Stimulated activated CD4-positive, alpha-beta T cell treated with anti-CD3 and anti-CD28 coated beads, Interleukin-15, amount 100 ng/mL, for 24 hours (primary cell): ENCODE measurements at places on chromosomes 7 and 10.

GRCh38 chr10:131694168-131694780 is 206.5 kb upstream of the PPP2R2D start:
- no peak for DNase-seq

DNA sequence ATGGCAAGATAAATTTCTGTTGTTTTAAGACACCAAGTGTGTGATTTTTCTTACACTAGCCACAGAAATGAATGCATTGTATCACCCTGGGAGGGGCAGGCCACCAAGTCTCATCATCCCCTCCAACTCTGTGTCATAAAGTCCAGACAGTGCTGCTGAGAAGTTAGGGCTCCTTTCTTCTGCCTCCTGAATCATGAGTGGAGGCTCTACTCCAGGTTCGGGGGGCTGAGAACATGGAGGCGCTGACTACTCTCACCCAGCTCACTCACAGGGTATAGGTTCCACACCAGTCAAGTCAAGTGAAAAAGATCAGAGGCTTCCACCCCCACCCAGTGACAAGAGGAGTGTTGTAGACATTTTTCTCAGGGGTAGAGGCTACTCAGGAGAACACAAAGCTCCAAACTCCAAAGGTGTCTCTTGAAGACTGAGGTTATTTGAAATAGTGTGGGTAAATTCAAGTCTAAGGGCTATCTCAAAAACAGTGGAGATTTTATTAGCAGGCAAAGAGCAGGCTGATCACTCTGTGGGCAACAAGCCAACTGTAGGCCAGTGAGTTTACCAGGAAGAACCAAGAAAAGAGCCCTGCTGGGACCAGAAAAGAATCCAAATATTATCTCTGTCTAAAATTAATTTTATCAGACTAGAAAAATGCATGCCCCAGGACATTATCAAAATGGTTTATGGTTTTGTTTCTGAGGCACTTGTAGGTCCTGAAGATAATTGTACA is 118.6 kb upstream of the RET start:
- DNase-seq, result no peak

DNA sequence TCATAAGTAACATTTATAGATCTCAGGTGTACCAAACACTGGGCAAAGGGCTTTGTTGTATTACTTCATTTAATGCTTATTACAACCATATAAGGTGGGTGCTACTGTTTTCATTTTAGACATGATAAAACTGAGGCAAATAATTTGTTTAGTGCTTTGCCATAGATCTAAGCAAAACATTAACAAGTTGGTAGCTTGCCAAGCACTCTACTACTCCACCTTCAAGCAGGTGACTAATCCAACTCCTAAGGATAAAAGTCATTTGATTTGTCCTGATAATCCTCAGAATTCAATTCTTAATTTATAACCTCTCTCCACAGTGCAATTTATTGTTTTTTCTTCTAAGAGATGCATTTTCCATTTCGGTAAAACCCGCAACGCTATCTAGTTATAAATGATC is 646.4 kb downstream of the GRM8 start:
- DNase-seq, result no peak

DNA sequence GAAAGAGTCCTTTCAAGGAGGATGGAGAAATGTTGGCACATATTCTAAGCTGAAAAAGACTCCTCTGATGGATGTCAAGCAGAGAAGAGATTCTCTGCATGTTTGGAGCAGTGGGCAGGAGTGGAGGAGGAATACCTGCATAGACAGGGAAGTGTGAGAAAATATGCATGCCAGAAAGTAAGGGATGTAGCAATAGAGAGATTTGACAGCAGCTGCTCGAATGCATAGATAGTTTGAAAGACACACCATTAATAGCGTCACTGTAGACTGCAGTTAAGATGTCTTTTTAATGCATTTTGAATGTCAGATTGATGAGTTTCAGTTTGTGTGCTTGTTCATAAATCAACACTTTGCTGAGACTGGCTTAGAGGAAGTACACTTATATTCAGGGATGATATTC is 169.9 kb upstream of the POT1 start:
- DNase-seq, result no peak

DNA sequence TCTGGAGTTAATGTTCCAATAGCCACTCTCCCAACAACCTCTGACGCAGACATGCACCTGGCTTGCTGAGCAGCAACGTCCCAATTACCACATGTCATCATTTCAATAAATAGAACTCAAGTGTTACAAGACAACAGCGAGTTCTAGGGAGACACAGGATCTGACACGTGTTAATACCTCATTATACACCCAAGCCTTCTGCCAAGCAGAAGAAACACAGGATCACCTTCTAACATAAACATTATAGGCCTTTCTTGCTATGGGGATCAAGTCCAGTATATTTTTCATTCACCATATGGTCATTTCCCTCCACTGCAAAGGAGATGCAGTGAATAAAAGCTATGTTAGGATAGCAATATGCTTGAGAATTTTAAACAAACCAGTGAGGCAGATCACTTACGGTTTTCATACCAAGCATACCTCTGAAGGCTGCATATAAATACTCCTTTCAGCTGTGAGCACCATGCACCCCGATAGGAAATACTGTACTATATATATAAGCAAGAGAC is 74.2 kb downstream of the JAZF1 start:
- no peak for DNase-seq

- no peak for DNase-seq
Measured at GRCh38 chr7:157056957-157057902, 46.8 kb upstream of the MNX1 start.

DNA sequence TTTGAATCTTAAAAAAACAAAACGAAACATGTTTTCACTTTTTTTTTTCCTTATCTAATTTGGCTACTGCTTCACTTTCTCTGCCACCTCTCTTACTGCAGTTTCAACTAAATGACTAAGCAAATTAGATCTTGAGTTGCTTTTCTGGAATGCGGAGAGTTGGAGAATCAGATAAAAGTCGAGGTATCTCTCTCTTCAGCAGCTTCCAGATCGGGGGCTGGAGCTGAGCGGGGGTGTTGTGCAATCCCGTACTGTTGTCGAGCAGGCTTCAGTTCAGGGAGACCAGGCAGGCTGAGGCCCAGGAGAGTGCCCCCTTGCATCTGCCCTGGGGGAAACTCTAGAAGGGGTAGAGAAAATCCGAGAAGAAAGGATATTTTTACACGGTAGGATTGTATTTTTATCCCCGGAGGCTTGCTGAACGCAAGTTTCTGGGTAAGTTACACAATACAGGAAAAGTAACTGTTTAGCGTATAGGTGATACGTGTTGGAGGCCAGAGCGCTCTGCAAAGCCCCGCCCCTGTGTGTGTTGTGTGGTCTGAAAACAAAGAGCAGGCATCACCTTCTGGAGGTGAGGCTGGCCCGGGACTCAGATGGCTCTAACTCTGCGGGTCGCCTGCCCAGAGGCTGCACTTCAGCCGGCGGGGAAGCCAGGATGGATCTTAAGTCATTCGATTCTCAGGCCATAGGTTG is 116.6 kb downstream of the KLF6 start:
- peak; percentile 68 for DNase-seq

DNA sequence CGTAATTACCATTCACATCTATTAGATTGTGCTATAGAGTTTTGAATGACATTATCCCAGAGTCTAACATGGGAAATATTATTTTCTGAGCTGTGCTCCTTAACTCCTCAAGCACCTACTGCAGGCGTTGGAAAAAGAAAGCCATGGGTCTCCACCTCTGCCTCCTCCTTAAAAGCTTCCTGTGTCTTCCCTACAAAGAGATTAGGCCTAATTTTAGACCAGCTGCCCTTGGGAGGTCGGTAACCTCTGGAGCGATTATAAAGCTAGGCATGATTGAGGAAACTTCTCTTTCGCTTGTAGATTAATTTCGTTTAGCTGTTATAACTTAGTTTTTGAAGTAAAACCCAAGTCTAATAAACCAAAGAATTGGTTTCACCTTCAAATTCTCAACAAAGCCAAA is 75.2 kb downstream of the PLXDC2 start:
- no peak for DNase-seq

DNA sequence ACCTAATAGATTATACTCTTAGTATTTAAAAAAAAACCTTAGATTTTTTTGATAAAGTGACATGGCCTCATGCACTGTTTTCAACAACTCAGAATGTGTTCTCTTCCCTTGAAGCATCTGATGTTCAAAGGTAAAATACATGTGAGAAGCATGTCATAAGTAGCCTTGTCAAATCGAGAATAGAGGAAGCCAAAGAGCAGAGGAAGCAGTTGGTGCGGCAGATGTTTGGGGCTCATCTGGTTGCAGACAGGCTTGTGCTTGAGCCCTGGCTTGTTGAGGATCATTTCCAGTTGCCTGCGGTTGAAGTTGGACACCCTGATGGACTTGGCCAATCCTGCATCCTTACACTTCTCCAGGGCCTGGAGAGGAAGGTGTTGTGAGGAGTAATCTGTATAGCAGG is 59.2 kb downstream of the AKR1E2 start:
- no peak for DNase-seq

GRCh38 chr10:17536221-17536620 is 81.0 kb downstream of the HACD1 start:
- DNase-seq, result no peak

- peak; percentile 63 for DNase-seq
Measured at GRCh38 chr7:121994625-121995410, 121.9 kb downstream of the PTPRZ1 start.

DNA sequence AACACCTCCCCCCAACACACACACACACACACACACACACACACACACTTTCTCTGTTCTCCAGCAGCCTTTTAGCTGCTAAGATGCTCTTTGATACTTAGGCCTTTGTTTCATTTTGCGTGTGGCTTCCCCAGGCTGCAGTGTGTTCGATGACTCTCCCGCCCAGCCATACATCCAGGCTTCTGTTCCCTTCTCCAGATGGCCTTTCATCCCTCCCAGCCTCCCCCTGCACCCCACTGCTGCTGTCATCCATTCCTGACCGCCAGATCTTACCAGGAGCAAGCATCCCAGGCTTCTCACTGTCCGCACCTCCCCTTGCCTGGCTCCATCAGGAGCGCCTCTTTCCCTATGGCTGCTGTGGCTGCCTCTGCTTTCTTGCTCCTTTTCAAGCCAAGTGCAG is 77.8 kb upstream of the PPIF start:
- DNase-seq, result no peak

DNA sequence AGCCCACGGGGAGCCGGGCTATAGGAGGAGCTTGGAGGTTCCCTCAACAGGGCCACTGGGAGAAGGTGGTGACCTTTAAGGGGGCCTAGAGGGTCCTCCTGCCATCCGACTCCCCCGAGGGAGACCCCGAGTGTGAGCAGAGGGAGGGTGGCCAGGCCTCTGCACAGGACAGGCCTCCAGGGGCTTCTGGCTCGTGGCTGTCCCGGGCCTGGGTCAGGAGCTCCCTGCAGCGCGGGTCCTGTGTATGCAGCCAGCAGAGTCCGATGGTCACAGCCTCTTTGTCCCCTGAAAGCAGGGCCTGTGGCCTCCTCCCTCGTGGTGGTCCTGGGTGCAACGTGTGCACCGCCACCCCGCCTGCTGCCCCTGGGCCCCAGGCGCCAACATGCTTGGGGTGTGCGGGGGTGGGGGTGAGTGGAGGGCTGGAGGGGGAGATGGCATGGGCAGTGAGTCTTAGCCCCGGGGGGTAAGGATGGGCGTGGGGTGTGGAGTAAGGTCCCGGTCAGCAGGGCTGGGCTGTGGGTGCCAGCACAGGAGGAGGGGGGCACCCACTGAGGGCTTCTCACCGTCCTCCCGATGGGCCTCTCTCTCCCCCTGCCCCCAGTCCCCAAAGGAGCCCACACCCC is 27.1 kb downstream of the UNCX start:
- DNase-seq, result no peak

GRCh38 chr10:89207181-89207800 is at the start of gene CH25H:
Gene CH25H, minus strand, starts transcription at chr10:89207317. Its CDS starts 25 bp downstream, at chr10:89207292.
- DNase-seq, result peak; percentile 80

DNA sequence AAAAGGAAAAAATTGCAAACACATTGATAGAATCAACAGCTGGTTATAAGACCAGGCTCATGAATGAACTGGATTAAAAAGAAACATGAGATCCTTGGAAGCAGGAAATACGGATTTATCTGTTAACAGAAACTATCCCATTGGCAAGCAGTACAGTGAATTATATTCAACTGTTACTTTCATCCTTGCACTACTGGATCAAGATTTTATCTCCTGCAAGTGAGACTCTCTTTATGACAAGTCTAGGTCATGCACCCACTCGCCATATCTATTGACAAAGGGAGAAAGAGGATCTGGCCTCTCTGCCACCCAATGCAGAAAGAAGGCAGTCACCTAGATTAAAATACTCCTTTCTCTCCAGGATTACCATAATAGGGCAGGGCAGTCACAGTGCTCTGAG is 41.4 kb downstream of the CSTF2T start:
- no peak for DNase-seq

DNA sequence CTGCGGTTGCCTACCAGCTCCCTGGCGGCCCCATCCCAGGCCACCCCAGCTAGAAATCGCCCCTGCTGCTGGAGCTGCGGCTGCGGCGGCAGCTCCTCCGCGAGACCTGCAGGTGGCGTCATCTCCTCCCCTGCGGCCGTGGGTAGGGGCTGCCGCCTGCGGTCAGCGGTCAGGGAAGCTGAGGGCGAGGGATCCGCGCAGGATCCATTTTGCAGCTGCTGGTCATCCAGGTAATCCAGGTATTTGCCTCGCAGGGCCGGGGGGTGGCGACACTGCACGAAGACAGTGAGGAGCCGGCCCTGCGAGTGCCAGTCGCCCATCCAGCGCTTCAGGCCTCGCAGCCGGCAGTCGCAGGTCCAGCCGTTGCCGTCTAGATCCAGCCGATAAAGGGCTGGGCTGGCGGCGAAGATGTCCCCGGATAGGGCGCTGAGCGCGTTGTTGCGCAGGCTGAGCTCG is 1.5 kb downstream of the TRIL start:
- peak; percentile 34 for DNase-seq
